ENCODE measurements at places on chromosomes 6 and 20.

- DNase-seq: no peak
Measured at GRCh38 chr20:46028110-46028509, 905 bp upstream of the SLC12A5 start.

GRCh38 chr6:23823421-23823820 is 302.6 kb upstream of the NRSN1 start:
- no peak for DNase-seq

DNA sequence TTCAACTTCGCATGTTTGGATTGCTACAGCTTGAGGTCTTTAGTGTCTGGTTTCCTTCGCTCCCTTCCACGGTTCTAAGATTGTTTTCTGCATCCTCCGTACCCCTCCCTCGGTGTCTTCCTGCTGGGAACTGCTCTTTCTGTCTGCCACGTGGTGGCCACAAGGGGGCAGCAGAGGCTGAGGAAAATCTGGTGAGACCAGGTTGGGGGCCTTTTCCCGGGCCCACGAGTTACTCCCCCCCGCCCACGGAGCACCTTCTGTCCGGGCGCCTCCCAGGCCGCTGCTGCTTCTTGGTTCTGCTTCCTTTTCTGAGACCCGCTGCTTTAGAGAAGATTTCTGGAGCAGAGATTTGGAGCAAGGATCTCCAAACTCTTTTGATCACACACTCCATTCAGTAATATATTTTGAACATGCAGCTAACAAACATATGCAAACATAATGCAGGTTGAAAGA is 21.1 kb upstream of the NOTCH4 start:
- DNase-seq: peak; percentile 58

DNA sequence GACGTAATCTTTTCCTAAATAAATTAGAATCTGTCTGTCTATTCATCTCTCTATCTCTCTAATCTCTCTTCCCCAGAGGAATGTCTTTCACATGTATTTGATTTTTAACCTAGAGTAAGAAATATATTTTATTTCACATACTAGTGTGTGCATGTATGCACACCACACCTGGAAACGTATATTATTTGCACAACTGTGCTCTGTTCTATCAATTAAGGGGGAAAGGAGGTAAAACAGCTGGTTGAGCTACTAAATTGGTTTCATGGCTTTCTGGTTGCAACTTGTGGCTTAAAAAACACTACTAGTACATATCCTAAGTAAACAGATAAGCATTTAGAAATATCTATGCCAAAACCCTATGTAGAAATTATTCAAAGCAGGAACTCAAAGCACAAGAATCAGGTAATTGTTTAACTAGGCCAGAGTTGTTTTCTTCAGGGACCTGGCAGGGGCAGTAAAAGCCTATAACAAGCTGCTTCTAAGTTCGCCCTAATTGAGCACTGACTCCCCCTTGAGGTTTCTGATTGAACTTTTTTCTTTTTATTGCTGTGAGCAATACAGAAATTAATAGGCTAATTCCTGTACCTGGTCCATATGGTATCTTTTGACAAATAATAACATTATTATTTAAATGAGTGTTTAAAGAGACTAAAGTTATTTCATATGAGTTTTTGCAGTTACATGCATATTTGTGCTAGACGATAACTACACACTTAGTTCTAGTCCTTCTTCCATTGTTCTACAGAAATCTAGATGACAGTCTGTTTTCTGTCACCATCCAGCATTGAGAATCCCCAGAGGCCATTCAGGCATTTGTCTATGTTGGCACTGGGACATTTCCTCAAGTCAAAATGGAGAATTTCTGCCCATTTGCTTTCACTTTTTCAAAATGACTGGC is 88.6 kb downstream of the MCHR2 start:
- DNase-seq: no peak

DNA sequence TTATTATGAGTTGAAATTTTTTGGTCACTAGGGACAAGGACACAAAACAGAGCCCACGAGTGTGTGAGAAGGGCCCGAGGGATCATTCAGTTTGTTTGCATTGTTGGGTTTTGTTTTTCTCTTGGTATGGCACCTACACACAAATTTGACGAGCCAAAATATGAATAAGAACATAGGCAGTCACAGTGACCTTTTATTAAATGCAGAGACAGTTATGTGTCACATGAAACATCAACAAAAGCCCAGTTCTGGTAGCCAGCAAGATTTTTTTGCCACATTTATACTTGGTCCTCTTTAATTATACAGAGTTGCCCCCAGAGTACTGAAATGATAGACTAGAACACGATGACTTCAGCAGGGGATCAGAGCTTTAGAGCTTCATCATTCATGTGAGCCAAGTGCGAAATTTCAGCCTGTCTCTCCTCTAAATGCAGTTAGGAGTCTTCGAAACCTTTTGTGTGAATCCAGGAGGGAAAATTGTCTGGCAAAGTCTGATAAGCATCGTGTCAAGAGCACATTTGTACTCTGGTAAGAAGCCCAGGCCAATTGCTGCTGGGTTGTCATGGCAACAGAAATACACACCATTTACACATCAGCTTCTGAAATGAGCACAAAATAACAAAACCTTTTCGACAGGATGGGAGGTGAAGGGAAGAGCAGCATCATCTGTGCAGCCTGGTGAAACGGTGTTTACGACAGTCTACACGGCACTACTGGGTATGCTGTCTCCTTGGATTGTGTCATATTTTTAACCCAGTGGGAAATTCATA is 79.2 kb upstream of the RIPOR2 start:
- no peak for DNase-seq

- DNase-seq: no peak
Measured at GRCh38 chr20:49893242-49894072, 21.9 kb downstream of the SPATA2 start.

DNA sequence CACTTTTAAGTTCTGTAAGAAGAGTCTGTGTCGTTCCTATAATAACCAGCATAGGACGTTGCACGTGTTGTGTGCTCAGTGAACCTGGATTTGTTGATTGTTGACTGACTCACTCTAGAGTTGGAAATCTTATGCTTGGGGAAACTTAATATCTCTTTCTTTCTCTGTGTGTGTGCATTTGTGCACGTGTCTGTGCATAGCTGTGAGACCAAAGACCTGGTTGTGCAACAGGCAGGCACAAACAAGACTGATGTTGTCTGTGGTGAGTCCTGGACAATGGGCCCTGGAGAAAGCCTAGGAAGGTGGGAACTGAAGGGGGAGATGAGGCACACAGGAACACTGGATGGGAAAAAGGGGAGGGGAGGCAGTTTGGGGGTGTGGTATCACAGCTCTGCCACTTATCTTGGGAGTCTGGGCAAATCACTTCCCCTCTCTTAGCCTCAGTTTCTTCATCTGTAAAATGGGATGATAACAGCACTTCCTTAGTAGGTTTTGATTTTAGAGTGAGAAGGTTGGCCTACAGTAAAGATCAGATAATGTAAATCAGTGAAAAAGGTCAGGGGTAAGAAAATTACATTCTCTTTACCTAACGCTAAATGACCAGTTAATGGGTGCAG is 8.4 kb downstream of the CD40 start:
- DNase-seq: no peak

DNA sequence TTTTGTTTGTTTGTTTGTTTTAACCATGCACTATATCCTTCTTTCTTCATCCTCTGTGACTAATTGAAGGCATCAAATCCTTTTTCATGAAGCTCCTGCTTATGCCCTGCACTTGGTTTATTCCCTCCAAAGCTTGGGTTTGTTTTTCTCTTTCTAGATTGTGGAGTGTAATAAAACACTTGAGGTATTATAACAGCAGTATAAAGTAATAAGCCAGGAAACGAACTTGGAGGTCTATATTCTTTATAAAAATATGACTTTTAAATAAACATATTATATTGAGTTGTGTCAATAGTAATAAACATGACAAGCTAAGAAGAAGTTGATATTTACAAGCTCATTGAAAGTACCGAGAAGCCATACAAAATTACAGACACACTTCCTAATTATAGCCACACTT is 659.4 kb downstream of the RFPL4B start:
- no peak for DNase-seq

DNA sequence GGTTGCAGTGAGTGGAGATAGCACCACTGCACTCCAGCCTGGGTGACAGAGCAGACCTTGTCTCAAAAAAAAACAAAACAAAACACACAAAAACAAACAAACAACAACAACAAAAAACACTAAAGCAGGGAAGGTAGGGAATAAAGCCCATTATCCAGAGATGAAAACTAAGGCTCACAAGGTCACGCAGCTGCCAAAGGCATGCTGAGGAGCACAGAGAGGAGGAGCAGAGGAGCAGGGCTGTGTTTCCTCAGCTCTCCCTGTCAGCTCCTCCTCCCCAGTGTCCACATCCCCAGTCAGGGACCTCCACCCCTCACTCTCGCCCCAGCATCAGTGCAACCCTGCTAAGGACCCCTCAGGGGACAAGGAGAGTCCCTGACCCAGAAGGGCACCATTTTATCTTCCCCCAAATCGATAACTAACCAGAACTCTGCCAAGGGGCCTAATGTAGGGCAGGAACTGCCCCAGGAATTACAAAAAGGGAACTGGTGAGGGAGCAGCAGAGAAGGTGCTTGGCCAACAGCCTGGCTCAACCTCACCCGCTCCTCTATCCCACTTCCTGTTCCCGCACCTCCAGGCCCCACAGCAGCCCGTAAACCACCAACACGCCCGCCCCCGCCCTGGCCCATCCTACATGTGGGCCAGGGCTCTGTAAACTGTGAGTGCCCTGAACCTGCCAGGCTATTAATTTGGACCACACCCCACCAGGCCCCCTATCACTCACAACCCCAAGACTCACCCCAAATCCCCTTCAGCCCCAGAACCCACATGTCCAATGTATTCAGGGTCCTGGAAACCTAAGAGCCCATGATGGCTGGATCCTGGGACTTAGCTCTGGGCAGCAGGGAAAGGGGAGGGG is 9.0 kb downstream of the TEAD3 start:
- no peak for DNase-seq

GRCh38 chr6:112620812-112621569 is 273.9 kb downstream of the RFPL4B start:
- no peak for DNase-seq

Data from stimulated activated CD8-positive, alpha-beta memory T cell treated with anti-CD3 and anti-CD28 coated beads, Interleukin-2, amount 100 ng/mL, for 48 hours (primary cell).